Upper lobe of right lung (tissue), 1 donor: ENCODE measurements at places on chromosomes 1 and 21. TPM values are rescaled to one million over a fixed set of nuclear protein-coding genes. Genes with fewer than 3 reads are reported as not detected.

DNA sequence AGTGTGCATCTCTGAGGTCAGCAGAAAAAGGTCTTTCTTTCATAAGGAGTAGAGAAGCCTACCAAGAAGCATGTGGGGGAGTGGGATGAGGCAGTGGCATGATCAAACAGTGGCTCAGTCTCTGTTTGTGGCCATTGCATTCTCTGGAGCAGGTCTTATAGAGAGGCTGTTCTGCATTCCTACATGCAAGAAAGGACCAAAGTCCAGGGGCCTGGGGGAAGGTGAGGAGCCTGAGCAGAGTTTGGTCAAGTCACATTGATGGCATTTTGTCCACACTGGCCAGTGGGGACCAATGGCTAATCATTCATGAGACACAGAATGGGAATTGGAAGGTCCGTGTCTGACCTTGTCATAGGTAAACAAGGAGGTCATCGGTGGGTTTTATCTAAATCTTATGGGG is 25.4 kb downstream of the MAP10 start:
- DNase-seq = no peak

GRCh38 chr1:10737651-10738050 is 58.8 kb downstream of the CASZ1 start:
- DNase-seq = peak; percentile 62

- DNase-seq = no peak
Observed at GRCh38 chr1:180976732-180977357, 45.8 kb downstream of the STX6 start.

GRCh38 chr21:42097860-42098454 is 26.8 kb downstream of the UMODL1 start:
- DNase-seq = no peak

GRCh38 chr1:215890438-215890837 is 323.3 kb downstream of the KCTD3 start:
- DNase-seq = no peak

GRCh38 chr1:87042111-87042811 is 127.8 kb downstream of the HS2ST1 start:
- no peak for DNase-seq

DNA sequence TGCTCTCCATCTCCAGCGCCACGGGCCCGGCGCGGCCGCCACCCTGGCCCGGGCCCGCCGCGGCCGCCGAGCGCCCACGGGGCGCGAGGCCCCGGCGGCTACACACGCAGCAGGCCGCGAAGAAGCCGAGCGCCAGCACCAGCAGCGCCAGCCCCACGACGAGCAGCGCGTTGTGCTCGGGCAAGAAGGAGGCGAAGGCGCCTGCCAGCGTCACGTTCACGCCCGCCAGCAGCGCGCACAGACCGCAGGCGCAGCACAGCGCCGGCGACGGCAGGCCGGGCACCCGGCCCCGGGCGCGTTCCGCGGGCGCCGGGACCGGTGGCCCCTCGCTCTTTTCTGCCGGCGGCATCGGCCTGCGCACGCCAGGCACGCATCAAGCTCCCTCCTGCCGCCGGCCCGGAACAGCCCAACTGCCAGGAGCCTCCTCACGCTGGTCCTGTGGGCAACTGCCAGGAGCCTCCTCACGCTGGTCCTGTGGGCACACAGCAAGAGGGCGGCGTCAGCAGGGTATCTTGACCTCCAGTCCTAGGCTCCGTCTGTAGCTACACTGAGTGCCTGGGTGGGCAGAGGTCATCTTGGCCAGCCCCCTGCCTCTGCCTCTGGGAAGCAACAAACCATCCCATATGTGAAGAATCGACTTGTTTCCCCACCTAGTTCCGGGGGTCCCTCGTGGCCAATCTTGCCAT is 18.1 kb downstream of the KNCN start:
- DNase-seq = peak; percentile 75

DNA sequence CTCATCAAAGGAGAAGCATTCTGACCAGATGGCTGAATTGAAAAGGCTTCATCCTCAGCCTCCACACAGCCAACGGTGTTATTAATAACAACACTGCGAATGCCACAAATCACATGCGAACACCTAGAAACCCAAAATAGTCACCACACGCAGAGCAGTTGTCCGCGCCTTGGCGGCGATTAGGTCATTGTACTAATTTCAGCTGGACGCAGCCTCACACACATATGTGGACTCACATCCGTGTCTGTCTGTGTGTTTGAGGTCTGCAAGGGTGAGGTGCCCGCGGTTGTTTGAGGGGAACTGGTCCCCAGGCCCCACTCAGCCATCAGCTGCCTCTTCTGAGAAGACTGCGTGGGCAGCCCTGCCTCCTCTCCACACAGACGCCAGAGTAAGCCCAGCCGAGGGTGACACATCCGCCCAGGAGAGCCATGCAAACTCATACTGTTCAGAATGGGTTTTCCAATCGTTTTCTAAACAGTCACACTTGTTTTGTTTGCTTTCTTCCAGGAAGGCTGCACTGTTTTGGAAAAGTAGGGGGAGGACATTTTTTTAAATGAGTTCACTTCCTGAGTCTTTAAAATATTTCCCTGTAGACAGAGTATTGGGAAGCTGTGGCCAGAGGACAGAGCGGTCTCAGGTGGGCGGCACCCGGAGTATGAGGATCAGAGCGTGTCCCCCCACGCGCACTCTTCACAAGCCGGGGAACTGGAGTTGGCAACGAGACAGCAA is 53.4 kb downstream of the TOMM20 start:
- peak; percentile 88 for DNase-seq

- DNase-seq = peak; percentile 88
Observed at GRCh38 chr1:155085504-155086127, 7.0 kb downstream of the EFNA3 start.

- no peak for DNase-seq
Observed at GRCh38 chr1:170407581-170407980, 124.4 kb upstream of the GORAB start.

DNA sequence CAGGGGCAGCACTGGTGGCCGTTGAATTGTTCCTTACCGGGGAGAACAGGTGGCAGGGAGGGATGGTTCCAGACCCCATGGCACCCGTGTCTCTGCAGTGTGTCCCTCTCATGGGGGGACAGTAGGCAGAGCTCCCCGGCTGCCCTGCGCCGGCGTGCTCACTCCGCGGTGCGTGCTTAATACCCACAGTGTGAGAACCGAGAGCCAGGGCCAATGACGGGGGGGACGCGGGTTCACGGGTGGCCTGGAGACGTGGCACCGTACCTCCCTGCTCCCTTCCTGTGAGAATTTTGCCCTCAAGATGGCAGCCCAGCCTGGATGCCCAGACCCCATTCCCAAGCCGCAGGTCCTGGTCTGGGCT is 47.1 kb downstream of the PRDM16 start:
- DNase-seq = no peak

DNA sequence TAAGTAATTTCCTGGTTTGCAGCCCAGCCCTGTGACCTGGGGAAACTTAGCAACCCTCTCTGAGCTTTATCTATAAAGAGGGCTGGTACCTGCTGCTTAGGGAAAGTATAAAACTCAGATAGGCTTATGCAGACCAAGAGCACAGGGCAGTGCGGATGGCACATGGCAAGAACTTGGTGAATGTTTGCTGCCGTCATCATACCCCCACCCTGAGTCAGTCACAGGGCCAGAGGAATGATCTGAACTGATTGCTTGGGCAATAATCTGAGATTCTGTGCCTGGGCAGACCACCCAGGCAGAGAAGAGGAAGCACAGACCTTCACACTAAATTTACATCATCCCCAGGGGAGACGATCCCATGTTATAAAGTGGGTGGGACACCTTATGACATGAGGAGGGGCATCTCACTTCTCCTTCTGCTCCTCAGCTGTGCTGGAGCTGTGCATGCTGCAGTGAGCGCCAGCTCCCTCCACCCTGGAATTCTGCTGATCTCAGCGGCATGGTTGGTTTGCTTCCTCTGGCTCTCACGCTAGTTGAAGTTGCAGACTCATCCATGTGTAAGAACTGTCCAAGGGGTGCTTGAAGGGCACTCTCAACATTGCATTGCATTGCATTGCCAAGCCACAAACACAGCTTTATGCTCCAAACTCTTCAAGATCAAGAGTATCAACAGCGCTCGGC is 197.1 kb downstream of the AJAP1 start:
- DNase-seq = no peak

GRCh38 chr21:18986197-18986596 is 582.6 kb upstream of the TMPRSS15 start:
- no peak for DNase-seq

GRCh38 chr1:98813738-98814309 is 152.3 kb downstream of the SNX7 start:
- no peak for DNase-seq

DNA sequence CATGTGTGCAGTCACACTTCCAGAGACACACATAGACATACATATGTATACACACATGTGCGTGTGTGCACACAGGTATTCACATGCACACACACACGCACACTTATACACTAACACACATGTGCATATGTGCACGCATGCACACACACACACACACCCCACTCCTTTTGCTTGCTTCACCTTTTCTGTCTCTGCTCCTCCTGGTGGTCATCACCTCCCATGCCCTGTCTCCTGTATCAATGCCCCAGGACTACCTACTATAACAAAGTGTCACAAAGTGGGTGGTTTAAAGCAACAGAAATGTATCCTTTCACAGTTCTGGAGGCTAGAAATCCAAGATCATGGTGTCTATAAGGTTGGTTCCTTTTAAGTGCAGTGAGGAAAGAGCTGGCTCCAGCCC is 27.4 kb downstream of the ETS2 start:
- no peak for DNase-seq

GRCh38 chr1:15174615-15174983 is 21.1 kb downstream of the TMEM51 start:
- no peak for DNase-seq

GRCh38 chr1:221994939-221995338 is 253.1 kb upstream of the DUSP10 start:
- no peak for DNase-seq

- no peak for DNase-seq
Observed at GRCh38 chr1:182600036-182600713, 4.0 kb downstream of the RGS16 start.

Gene APOBEC4
- not detected for total RNA-seq

Gene OR10J1
- not detected for total RNA-seq

Gene RPTN
- total RNA-seq = not detected

Gene PPM1J
- 0.32 TPM for total RNA-seq

Gene CRTC2
- 52.7 TPM for total RNA-seq

Gene DDR2
- 44.6 TPM for total RNA-seq

Gene DCDC2B
- total RNA-seq = not detected
